NCI-H774 (cell line): ENCODE measurements at places on chromosomes 1 and 21.

GRCh38 chr21:20425856-20426255, 572.4 kb upstream of the NCAM2 start:
- DNase-seq: no peak

- DNase-seq: no peak
Measured at GRCh38 chr1:41802532-41803501, 115.9 kb downstream of the HIVEP3 start.

GRCh38 chr1:66834926-66835325, 33.9 kb upstream of the INSL5 start:
- no peak for DNase-seq

DNA sequence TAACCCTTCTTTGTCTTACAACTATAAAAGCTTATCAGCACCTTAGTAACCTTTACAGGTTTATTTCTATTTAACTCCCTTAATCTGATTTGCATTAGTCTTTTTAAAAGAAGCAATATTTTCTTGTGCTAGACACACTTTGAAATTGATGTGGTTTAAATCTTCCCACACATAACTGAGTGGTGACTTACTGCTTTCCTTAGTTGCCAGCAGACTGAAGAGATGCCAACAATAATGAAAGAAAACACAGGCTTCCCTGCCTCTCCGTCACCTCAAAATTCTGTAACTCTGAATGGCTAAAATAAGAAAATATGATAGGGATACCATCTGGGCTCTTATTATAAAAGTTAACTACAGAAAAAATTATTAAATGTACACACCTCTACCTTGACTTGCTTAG, 196.8 kb downstream of the PTBP2 start:
- no peak for DNase-seq

GRCh38 chr1:8267307-8267706, 50.6 kb upstream of the SLC45A1 start:
- DNase-seq: no peak

DNA sequence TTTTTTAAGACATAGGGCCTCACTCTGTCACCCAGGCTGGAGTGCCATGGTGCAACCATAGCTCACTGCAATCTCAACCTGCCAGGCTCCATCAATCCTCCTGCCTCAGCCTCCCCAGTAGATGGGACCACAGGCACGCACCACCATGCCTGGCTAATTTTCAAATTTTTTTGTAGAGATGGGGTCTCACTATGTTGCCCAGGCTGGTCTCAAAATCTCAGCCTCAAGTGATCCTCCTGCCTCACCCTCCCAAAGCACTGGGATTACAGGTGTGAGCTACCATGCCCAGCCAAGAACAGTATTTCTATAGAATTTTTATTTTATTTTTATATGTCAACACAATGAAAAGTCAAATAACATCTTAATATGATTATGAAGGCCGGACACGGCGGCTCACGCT, 10.9 kb downstream of the GNB1 start:
- DNase-seq: no peak

DNA sequence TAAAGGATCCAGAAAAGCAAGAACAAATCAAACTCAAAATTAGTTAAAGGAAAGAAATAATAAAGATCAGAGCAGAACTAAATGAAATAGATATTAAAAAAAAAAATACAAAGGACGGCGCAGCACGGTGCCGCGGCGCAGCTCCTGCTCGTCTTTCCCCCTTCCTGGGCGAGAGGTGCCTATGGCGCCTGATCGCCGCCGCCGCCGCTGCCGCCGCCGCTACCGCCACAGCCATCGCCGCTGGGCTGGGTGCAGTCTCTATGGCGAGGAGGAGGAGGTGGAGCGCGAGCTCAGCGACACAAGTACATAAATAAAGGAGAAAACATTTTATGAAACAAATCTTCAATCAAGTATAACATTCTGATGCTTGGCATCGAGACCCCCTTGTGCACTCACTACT, 77.6 kb upstream of the VANGL1 start:
- no peak for DNase-seq

- DNase-seq: no peak
Measured at GRCh38 chr1:115491298-115492018, 150.3 kb upstream of the VANGL1 start.

- no peak for DNase-seq
Measured at GRCh38 chr21:42781971-42782722, 97.2 kb downstream of the WDR4 start.

GRCh38 chr1:22416555-22417454, 34.8 kb upstream of the ZBTB40 start:
- DNase-seq: peak; percentile 30

DNA sequence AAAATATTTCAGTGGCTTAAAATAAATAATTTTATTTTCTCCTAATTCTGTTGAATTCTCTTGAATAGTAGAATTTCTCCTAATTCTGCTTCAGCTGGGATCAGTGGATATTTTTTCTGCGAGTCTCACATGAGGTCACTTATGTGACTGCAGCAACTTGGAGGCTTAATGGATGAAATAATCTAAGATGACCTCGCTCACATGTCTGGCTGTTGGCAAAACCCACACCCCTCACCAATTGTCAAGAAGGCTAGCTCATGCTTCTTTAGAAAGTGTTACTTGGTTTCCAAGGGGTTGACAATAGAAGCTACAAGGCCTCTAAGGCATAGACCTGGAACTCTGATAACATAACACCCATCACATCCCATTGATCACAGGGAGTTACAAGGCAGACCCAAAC, 156.9 kb upstream of the DPYD start:
- DNase-seq: no peak

DNA sequence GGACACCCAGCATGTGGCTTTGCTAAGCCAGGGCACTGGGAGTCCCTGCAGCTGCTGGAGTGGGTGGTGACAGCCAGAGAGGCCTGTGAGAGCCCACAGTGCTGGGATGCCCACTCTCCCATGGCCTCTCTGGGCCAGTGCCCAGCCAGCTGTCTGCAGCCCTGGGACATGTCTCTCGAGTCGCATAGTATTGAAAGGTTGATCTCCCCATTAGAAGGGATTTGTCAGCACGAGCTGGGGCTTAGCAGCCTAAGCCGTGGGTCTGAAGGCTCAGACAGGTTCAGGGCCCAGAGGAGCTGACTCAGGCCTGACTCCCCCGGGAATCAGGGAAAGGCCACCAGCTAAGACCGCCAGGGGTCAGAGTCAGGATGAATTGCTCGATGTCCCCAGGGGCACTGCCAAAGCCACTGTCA, 53.5 kb downstream of the FOXD2 start:
- DNase-seq: no peak

- DNase-seq: no peak
Measured at GRCh38 chr1:220879509-220880361, 492 bp downstream of the HLX start.

DNA sequence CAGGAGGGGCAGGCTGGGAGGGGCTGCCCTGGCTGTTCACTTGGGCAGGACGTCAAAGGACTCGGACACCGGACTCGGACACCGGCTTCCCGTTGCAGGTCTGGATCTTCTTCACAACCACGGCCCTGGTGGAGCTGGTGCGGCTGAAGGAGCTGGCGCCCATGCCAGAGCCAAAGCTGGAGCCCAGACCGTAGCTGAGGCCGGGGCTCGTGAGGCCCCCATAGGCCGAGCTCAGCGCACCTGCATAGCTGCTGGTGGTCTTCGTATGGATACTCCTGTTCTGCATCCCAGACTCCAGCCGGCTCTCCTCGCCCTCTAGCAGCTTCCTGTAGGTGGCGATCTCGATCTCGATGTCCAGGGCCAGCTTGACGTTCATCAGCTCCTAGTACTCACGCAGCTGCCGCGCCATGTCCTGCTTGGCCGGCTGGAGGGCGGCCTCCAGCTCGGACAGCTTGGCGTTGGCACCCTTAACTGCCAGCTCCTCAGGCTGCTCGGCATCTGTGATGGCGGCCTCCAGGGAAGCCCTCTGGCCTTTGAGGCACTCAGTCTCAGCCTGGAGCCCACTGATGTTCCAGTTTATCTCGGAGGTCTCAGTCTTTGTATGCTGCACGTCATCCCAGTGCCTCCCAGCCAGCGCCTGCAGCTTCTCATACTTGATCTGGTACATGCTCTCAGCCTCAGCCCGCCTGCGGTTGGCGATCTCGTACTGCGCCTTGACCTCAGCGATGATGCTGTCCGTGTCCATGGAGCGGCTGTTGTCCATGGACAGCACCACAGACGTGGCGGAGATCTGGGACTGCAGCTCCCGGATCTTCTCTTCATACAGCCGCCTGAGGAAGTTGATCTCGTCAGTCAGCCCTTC, 15.1 kb upstream of the KLF17 start:
- DNase-seq: peak; percentile 71

DNA sequence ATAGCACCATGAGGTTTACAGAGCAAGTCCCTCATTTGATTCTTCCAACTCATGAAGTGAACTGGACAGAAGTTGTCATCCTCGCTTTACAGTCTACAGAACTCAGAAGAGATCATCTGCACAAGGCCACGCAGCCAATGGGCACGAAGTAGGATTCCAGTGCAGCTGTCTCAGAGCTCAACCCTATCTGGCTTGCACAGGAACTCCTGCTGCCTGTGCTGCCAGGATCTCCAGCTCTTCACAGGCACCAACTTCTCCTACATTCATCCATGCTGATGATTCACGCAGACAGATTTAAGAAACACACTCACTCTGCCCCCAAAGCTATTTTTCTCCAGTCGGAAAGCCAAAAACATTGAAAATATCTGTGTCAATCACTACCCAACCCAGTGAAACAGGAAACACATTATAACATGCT, 157.0 kb downstream of the RERE start:
- DNase-seq: no peak

DNA sequence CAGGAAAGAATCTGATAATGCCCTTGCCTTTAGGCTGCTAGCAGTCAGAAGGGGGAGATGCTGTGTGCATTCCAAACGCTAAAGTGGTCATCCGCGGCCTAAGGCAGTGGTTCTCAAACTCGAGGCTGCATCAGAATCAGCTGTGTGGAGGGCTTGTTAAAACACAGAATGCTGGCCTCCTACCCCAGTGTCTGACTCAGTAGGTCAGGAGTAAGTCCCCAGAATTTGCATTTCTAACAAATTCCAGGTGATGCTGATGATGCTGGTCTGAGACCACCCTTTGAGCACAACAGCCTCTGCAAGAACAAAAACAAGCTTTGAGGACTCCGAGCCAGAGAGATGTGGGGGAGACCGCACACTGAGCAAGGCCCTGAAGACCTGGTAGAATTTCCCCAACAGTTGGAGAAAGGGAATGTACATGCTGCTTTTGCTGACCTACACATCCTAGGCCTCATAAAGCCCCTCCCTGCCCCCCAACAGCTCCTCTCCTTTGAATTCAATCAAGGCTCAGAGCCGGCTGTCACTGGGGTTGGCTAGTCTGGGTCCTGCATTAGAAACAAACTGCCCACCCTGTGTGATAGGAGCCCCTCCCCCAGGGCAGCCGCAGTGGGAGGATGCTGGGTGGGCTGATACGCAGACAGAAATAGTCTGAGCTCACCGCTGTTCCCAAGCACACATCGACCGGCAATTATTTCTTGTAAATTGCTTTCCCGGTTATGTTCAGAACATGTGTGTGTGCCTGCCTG, 27.1 kb downstream of the SHISAL2A start:
- no peak for DNase-seq

- no peak for DNase-seq
Measured at GRCh38 chr1:184187097-184187496, 135.6 kb downstream of the TSEN15 start.

DNA sequence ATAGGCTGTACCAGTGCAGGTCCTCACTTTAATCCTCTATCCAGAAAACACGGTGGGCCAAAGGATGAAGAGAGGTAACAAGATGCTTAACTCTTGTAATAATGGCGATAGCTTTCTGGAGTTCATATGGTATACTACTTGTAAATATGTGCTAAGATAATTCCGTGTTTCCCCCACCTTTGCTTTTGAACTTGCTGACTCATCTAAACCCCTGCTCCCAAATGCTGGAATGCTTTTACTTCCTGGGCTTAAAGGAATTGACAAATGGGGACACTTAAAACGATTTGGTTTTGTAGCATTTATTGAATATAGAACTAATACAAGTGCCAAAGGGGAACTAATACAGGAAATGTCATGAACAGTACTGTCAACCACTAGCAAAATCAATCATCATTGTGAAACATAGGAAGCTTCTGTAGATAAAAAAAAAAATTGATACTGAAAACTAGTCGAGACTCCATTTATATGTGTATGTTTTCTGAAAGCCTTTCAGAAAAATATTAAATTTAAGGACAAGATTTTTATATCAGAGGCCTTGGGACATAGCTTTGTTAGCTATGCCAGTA, 7.0 kb downstream of the SOD1 start:
- DNase-seq: no peak

GRCh38 chr1:13451399-13451965, 41.2 kb downstream of the PRAMEF20 start:
- DNase-seq: no peak

DNA sequence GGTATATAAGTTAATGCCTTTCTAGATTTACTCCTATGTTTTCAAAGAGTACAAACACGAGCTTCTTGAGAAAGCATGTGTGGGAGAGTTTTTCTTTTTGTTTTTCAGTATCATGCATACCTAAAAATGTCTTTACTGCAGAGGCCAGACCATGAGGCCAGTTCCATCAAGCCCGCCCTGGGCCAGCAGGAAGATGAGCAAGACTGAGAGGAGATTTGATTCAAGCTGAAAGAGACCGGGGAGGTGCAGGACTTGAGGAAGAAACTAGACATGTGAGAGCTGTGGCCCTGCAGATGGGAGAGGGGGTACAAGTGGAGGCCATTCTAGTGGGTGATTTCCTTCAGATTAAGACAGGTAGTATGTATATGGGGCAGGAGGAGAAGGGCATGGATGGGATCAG, 33.4 kb upstream of the NTPCR start:
- DNase-seq: no peak

DNA sequence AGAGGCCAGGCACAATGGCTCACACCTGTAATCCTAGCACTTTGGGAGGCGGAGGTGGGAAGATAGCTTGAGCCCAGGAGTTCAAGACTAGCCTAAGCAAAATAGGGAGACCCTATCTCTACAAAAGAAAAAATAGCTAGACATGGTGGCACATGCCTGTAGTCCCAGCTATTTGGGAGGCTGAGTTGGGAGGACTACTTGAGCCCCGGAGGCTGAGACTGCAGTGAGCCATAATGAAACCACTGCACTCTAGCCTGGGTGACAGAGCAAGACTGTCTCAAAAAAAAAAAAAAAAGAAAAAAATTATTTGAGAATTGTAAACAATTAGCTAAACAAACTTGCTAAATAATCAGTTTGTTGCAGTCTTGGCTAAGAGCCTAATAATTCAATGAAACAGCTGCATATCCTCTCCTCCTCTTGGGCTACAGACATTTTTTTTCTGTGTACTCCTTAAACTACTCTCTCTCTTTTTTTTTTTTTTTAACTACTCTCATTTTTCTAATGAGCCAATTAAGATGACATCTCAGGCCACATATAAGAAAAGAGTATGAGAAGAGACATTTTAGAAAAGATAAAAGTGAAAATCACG, 10.5 kb upstream of the DNAJB4 start:
- no peak for DNase-seq

DNA sequence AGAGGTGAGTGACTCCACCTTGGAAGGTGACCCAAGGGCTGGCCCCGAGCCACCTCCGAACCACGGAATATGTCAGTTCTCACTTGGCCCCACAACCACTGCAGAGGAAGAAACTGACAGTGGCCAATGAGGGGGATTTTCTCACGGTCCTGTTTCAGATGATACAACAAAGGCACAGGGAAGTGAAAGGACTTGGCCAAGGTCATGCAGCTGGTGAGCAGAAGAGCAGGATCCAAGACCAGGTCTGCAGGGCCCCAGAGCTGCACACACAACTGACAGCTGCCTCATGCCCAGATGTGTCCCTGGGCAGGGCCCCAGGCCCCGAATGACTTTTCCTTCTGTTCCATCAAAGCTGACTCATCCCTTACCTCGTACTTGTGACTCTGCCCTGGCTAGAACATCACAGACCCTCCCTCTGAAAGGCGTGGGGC, 25.8 kb upstream of the EVA1B start:
- DNase-seq: no peak

- DNase-seq: no peak
Measured at GRCh38 chr21:28885853-28886177, 106.9 kb downstream of the LTN1 start.

GRCh38 chr1:236800002-236800620, 5.0 kb downstream of the MTR start:
- DNase-seq: no peak
